NCI-H774 (cell line): ENCODE measurements at places on chromosomes 1 and 21.

- no peak for DNase-seq
Observed at GRCh38 chr1:98884864-98885263, 119.8 kb downstream of the PLPPR5 start.

DNA sequence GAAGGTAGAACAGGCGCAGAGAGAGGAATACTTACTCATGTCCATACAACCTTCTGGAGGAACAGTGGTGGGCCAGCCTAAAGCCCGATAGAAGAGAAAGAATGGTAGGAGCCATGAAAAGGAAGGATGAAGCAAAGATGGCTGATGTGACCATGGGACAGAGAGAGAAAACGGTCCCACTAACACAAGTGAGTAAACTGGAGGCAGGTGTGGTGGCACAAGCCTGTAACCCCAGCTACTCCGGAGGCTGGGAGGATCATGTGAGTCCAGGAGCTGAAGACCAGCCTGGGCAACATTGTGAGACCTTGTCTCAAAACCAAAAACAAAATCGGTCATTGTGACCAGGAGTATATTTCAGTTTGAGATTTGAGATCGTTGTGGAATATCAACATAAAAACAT lies 49.4 kb downstream of the C1orf198 start:
- no peak for DNase-seq

DNA sequence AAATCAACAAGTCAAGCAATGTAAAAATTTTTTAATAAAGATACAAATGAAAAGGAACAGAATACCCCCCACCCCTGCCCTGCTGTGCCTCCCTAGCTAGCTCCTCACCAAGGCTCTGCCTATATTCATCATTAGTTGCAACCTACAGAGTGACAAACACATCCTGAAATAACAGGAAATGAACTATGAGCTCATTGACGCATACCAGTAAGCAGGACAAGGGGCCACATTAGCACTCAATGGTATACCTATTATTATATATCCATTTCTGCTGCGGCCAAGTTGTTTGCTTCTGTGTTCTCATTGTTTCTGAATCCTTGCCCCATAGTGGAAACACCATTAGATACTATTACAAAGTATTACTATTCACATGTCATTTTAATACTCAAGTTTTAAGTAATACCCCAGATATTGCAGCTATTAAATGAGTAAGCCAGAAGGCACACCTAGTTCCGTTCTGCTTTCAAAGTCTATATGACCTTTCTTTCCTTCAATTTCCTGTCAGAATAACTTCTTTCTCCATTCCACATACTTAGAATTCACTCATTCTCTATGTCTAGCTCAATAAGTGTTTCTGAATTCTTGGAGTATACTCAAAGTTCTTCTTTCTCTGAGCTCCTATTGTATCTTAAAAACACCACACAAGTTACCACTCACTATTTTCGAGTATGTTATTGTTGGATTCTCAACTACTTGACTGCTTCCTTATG lies 1214.9 kb downstream of the PLA2G4A start:
- DNase-seq: no peak

DNA sequence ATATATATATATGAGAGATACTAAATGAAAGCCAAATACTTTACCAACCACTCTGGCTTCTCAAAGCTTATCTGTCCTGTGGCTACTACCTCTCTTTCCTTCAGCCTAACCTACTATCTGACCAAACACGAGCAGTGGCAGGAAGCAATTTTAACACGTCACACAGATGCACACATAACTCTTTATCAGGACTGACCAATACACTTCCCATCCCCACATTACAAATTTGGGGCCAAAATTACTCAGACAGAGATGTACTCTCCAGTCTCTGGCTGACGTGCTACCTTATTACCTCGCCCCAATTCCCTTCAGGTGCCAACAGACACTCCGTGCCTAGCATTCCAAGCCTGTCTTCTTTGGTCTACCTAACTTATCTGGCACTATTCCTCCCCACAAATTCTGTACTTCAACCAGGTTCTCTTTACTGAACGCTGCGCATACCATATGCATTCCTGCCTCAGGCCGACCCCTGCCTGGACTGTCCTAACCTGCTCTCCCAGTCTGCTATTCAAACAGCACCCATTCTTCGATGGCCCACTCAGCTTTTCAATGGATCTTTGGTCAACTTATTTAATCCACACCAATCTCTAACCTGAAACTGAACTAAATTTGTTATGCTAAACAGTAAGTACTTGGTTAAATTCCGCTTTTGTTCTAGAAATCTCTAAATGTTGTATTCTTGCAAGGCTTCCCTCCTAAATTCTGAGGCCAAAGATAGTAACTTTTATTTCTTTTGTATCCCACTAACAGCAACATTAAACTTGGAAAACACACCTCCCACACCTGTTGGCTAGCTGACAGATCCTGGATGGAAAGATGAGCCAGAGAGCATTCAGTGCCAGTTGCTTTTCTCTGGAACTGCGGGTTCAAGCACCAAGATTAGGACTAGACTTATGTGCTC lies 27.9 kb downstream of the RERE start:
- DNase-seq: no peak

- no peak for DNase-seq
Observed at GRCh38 chr1:93219443-93219842, 38.9 kb downstream of the CCDC18 start.

DNA sequence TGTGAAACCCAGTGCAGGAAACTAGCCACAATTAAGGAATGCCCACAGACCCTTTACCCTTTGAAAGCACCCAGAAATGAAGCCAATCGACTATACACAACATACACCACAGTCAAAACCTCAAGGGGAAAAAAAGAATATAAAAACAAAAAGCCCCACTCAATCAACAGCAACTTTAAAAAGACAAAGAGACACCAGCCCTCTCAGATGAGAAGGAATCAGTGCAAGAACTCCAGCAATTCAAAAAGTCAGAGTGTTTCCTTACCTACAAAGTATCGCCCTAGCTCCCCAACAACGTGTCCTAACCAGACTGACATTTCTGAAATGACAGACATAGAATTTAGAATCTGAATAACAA lies 147.7 kb downstream of the CHD1L start:
- DNase-seq: no peak

DNA sequence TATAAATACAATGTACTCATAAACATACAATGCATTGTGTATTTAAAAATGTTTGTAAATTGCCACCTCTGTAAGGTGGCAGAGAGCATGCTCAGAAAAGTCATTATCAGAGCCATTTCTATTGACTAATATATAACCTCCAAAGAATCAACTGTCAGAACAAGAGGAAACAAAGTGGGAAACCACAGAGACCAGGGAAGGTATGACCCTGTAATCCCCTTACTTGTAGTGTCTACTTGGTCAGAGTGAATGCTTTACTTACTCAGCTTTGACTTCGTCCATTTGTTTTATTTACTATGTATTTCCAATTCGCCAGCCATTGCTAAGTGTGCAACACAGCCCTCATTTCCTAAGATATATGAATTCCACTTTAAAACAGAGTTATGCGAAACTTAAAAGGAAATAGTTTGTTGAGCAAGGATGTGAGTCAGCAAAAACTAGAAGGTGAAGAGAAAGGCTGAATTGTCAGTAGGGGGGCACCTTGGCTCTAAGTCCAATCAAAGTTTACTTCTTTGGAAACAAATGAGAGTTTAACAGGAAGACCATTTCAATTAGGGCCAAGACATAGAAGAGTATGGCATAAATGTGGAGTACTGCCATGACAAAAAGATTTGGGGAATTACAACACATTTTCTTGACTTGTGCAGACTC lies 671.7 kb upstream of the PTBP2 start:
- DNase-seq: no peak

DNA sequence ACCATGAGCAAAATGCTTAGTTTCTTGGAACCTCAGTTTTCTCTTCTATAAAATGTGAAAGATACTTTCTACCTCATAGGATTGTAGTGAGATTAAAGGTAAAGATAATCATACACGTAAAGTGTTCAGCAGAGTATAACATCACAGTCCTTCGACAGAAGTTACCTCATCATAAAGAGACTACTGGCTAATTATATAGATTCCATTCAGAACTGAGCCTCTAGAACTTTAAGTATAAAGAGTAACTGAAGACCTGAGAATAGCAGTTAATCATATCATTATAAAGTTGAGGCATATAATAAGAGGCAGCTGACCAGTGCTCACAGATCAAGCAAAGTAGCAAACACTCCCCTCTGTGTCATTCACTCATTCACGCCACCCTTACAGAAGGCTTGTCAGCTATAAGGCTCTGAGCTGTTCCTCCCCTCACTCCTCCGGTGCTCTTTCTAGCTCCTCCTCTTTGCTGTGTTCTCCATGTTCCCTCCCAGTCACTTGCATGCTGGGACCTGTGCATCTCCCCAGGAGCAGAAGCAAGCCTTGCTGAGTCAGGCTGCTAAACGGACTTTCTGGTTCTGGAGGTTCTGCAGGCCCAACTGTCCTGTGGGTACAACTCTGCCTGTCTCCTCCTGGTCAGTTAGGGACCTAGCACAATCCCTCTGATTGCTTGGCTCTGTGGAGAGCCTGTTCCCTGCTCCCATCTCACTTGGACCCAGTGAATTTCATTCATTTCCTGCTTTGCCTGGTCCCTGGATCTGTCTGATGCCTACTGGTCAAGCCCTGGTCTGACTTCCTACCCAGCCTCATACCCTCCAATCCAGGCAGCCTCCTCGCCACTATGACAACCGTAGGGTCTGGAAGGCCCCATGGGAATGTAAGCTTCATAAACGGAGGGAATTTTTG lies 28.3 kb upstream of the LY9 start:
- DNase-seq: no peak

DNA sequence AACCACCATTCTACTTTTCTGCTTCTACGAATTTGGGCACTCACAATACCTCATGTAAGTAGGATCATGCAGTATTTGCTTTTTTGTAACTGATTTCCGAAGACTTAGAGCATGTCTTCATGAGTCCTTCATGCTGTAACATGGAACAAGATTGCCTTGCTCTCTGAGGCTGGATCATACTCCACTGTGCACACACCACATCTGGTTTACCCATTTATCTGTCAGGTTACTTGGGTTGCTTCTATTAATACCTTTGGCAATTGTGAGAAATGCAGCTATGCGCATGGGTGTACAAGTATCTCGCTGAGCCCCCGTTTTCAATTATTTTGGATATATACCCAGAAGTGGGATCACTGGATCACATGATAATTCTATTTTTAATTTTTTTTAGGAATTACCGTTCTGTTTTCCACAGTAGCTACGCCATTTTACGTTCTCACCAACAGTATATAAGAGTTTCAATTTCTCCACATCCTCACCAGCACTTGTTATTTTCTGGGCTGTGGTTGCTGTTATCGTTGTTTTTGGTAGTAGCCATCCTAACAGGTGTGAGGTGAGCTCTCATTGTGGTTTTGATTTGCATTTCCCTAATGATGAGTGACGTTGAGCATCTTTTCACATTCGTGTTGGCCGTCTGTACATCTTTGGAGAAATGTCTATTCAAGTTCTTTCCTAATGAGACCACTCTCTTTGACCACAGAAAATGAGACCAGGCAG lies 10.7 kb upstream of the SLC2A5 start:
- DNase-seq: no peak

- no peak for DNase-seq
Observed at GRCh38 chr1:248174521-248174920, at the start of gene OR2M2. Gene OR2M2, plus strand, starts transcription at chr1:248174821. Its CDS starts 5,165 bp downstream, at chr1:248179986.

DNA sequence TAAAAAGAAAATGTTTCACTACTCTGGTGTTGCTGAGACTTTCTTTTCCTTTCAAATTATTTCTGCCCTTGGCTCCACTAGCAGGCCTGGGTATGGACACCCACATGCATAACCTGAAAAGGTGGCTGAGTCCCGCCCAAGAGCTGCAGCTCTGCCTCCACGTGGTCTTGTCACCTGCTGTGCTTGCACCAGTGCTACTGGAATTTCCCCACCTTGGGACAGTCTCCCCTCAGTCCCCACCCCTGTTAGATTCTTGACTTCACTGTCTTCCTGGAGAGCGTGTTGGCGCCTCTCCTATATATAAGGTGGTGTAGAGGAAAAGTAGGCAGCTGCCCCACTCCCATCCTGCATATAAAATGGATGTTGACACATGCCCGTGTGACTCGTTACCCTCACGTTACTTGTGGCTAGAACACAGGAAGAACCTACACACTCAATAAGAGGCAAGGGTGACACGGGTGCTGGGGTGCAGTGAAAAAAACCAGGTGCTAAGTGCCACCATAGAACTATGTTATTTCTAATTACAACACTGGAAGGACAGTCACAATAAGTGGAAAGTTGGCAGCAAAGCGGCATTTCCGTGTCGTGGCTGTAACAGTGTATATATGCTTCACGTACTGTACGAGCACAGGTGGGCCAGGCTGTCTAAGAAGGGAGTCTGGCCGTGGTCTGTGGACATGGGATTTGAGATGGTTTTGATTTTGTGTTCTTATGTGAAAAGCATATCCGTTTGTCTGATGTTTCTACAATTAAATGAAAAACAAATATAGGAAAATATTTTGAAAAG lies 61.0 kb downstream of the POFUT2 start:
- no peak for DNase-seq

DNA sequence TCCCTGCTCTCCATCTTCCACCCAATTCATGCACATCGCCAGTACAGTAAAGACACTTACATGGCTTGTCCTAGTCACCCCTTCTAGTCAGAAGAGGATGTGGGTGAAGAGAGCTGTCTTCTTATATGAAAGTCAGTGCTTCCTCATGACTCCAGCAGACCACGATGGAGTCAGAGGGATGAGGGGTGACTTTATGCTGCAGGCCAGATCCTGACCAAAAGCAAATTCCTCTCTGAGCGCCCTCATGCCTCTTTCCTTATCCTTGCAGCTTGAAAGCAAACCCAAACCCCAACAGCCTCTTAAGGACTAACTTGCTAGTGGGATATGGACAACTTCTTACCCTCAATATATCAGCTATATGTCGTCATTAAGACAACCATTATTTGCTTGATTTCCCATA lies 348.2 kb upstream of the DUSP10 start:
- no peak for DNase-seq

DNA sequence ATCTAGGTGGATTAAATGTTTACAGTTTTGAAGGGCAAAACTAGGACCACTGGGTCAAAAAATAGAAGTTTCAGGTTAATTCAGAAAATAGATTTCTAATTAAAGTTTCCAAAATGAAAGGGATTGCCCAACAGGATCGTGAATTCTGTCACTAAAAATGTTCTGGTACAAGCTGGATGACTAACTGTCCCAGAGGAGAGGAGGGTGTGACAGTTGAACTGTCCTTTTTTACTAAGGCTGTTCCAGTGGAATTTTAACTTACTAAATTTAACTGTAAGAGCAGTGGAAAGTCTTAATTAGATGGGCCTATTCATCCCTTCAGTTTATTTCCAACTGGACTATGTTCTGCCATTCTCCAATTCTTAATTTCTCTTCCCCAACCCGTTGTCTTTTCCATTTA lies 7.2 kb downstream of the SNX7 start:
- DNase-seq: no peak
